ENCODE measurements at places on chromosomes 13 and 19. TPM values are rescaled to one million over a fixed set of nuclear protein-coding genes. Genes with fewer than 3 reads are reported as not detected.

The RASGRP4 gene
- 0.40 TPM for polyA plus RNA-seq

The MISP gene
- polyA plus RNA-seq, result 7.5 TPM

The CCDC169 gene
- 0.14 TPM for polyA plus RNA-seq

The KLK6 gene
- polyA plus RNA-seq, result not detected

The EBI3 gene
- 0.87 TPM for polyA plus RNA-seq

The THSD8 gene
- polyA plus RNA-seq, result 1.3 TPM

The IFNL1 gene
- not detected for polyA plus RNA-seq

The PSG3 gene
- not detected for polyA plus RNA-seq

The ZNF296 gene
- polyA plus RNA-seq, result 2.0 TPM

The URI1 gene
- 22.7 TPM for polyA plus RNA-seq

The TEX26 gene
- 0.42 TPM for polyA plus RNA-seq

The POSTN gene
- polyA plus RNA-seq, result 0.75 TPM

The SAFB gene
- polyA plus RNA-seq, result 84.3 TPM

The GAPDHS gene
- not detected for polyA plus RNA-seq

The THAP8 gene
- polyA plus RNA-seq, result 3.0 TPM

The S1PR5 gene
- polyA plus RNA-seq, result 0.38 TPM

The CFAP97D2 gene
- polyA plus RNA-seq, result 1.2 TPM

The KLF12 gene
- 1.5 TPM for polyA plus RNA-seq

The KLK15 gene
- polyA plus RNA-seq, result 0.27 TPM

The NAPSA gene
- polyA plus RNA-seq, result 4.1 TPM

The COL4A1 gene
- 22.5 TPM for polyA plus RNA-seq

The INSL3 gene
- polyA plus RNA-seq, result not detected

The KIR3DL2 gene
- polyA plus RNA-seq, result not detected

The ZNF575 gene
- 1.2 TPM for polyA plus RNA-seq

The ZNF527 gene
- polyA plus RNA-seq, result 2.5 TPM

The ZMYM2 gene
- 10.1 TPM for polyA plus RNA-seq

The WDR62 gene
- polyA plus RNA-seq, result 0.49 TPM

The CD79A gene
- 0.23 TPM for polyA plus RNA-seq

The FFAR2 gene
- polyA plus RNA-seq, result 2.5 TPM

The DKKL1 gene
- polyA plus RNA-seq, result not detected

The SERPINE3 gene
- not detected for polyA plus RNA-seq

The PABPC3 gene
- not detected for polyA plus RNA-seq

The IGFL3 gene
- not detected for polyA plus RNA-seq

The ZNF132 gene
- polyA plus RNA-seq, result 2.0 TPM

The CDC16 gene
- polyA plus RNA-seq, result 71.1 TPM

The LILRB3 gene
- 2.4 TPM for polyA plus RNA-seq

The GSX1 gene
- not detected for polyA plus RNA-seq

The RASAL3 gene
- 7.5 TPM for polyA plus RNA-seq

The MRPL34 gene
- polyA plus RNA-seq, result 78.1 TPM

The TBXA2R gene
- polyA plus RNA-seq, result 1.5 TPM
